Naive B cell (primary cell): ENCODE measurements at places on chromosomes 3 and 15.

- peak; percentile 18 for DNase-seq
Measured at GRCh38 chr3:48952510-48953118, 34.0 kb downstream of the ARIH2 start.

GRCh38 chr15:87741350-87741749 is 515.2 kb downstream of the NTRK3 start:
- no peak for DNase-seq

- DNase-seq: no peak
Measured at GRCh38 chr15:89976246-89976600, 24.9 kb upstream of the ZNF710 start.

DNA sequence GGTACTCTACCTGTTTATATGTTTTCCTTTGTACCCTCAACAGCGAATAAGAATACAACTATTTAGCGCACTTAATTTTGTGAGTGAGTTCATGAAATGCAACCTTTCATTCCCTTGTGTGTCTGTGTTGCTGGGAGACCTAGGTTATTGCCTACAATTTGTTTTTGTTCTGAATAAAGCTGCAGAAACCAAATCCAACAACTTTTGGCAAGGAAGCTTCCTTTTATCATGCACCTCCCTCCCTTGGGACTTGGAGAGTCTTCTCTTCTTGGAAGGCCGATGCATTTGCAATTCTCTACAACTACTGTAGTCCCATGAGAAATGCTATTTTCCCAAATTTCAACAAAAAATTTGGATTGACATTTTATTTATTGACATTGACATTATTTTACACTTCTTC is 1002.4 kb upstream of the CADM2 start:
- no peak for DNase-seq

DNA sequence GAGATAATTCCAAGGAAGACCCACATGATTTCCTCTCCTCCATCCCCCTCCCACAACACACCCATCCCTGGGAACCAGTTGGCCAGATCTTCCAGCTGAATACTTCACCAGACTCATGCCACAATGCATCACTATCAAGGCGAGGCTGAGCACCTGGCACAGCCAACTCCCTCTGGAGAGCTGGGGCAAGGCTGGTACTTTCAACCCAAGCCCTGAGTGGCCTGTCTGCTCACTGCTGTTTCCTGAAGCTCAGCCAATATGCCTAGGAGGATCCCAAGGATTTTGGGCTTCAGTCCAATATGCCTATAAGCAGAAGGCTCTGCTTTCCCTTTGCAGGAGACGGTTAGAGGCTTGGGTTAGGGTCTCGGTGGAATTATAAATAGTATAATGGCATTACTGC is 90.9 kb upstream of the NEO1 start:
- DNase-seq: no peak

DNA sequence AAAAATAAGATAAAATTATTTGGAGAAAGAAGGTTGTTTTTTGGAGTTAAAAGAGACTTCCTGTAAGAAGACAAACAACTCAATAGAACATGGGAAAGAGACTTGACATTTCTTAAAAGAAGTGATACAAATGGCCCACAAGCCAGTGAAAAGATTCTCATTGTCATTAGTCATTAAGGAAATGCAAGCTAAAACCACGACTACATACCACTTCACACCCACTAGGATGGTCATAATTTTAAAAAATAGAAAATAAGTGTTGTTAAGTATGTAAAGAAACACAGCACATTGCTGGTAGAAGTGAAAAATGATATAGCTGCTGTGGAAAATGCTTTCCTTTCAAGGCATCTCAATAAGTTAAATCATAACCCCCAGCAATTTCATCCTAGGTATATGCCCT is 44.4 kb upstream of the GK5 start:
- no peak for DNase-seq

DNA sequence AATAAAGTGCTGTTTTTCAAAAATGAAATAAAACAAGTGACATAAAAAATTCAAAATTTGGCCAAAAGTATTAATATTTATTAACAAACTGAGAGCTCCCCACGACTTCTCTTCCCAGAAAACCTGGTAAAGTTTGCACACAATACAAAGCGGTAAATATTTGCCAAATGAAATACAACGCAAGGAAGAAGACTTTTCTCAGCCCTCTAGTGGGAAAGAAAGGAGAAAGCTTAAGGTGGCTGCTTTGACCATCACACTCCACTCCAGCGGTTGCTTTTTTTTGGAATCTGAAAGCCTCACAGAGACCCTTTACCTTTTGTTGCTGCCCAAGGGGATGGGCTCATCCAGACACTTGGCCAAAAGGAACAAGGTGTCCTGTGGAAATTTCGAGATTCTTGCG is 1.1 kb upstream of the GK5 start:
- DNase-seq: no peak

- no peak for DNase-seq
Measured at GRCh38 chr15:55218056-55218455, 21.3 kb upstream of the RSL24D1 start.

GRCh38 chr15:76200083-76200465 is 111.2 kb downstream of the ETFA start:
- no peak for DNase-seq

- DNase-seq: no peak
Measured at GRCh38 chr15:99707473-99708270, 25.6 kb downstream of the LYSMD4 start.
